ENCODE measurements at places on chromosomes 5 and 9. TPM values are rescaled to one million over a fixed set of nuclear protein-coding genes. Genes with fewer than 3 reads are reported as not detected.

RANBP3L gene
- total RNA-seq: under 0.01 TPM

CATSPER3 gene
- under 0.01 TPM for total RNA-seq

PIP5K1B gene
- total RNA-seq: under 0.01 TPM

DRD1 gene
- 2.6 TPM for total RNA-seq

FOXI1 gene
- not detected for total RNA-seq

NR4A3 gene
- 5.6 TPM for total RNA-seq

DAB2 gene
- total RNA-seq: 161 TPM

HK3 gene
- total RNA-seq: under 0.01 TPM

SLC1A1 gene
- total RNA-seq: 4.5 TPM

ZNF618 gene
- 5.4 TPM for total RNA-seq

SUSD3 gene
- 4.6 TPM for total RNA-seq

SLC46A2 gene
- not detected for total RNA-seq

IGFBPL1 gene
- total RNA-seq: not detected

PCDHA1 gene
- under 0.01 TPM for total RNA-seq

DNAH5 gene
- total RNA-seq: 0.77 TPM

TNFAIP8 gene
- 37.7 TPM for total RNA-seq

HINT1 gene
- total RNA-seq: 181 TPM

ZNF658 gene
- total RNA-seq: 6.9 TPM

TYRP1 gene
- 0.17 TPM for total RNA-seq

CORO2A gene
- total RNA-seq: under 0.01 TPM

HMCN2 gene
- total RNA-seq: under 0.01 TPM

NAIP gene
- 3.8 TPM for total RNA-seq

SOHLH1 gene
- total RNA-seq: not detected

SPATA31D1 gene
- not detected for total RNA-seq

TNFSF8 gene
- not detected for total RNA-seq

TMEM215 gene
- not detected for total RNA-seq

PCDHGA11 gene
- 5.9 TPM for total RNA-seq

TAF11L13 gene
- not detected for total RNA-seq

ZFP2 gene
- 2.8 TPM for total RNA-seq

GDF9 gene
- total RNA-seq: under 0.01 TPM

PRSS3 gene
- 0.26 TPM for total RNA-seq

PLCXD3 gene
- total RNA-seq: 1.3 TPM

RC3H2 gene
- 35.7 TPM for total RNA-seq

RPL7A gene
- 2,853 TPM for total RNA-seq

C1QTNF2 gene
- 2.3 TPM for total RNA-seq

UIMC1 gene
- 36.2 TPM for total RNA-seq

EMB gene
- total RNA-seq: 11.6 TPM

FBN2 gene
- 80.1 TPM for total RNA-seq

PCDH12 gene
- under 0.01 TPM for total RNA-seq
